Gastrocnemius medialis (tissue), 4 donors: ENCODE measurements at places on chromosomes 12 and 14.
A peak's percentile ranks its signal among the peaks of the same experiment; 100 is the strongest.

DNA sequence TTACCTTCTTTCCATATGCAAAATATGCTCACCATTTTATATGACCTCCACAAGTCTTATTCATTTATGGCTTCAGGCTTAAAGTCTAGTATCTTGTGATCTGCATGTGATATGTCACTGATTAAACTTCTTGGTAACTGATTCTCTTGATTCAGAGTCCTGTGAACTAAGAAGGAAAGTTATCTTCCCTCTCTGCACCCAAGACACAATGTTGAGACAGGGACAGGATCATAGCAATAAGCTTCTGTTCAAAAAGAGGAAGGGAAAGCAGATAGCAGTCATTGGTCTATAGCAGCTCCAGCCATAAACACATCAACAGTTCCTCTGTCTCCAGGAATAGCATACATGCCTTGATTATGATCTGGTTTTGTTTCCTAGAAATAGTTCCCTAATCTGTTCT is 103.1 kb downstream of the UNC79 start:
- H3K27ac ChIP-seq: no peak overlapping the region
- no peaks in the 10 kb centered on the region for H3K36me3 ChIP-seq
- no peak for DNase-seq
- no peaks in the 10 kb centered on the region for H3K27me3 ChIP-seq
- H3K4me3 ChIP-seq: no peak overlapping the region
- H3K4me1 ChIP-seq: no peaks in the 10 kb centered on the region

DNA sequence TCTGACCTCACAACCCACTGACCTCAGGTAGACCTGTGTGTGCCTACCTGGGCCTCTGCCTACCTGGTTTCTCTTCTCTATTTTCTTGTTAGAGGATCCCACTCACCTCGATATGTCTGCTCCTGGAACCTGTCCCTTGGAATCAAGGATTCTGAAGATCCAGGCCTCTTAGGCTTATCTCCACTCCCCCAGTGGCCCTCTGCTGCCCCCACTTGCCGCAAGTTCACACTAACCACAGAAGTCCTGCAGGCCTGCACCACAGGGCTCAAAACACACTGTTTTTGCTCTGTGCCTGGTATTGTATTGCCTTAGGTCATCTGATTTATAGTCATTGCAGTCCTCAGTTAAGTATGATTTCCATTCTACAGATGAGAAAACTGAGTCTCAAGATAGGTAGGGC is 15.3 kb upstream of the NRXN3 start:
- H3K4me3 ChIP-seq: no peak overlapping the region
- H3K27me3 ChIP-seq: no peaks in the 10 kb centered on the region
- no peaks in the 10 kb centered on the region for H3K36me3 ChIP-seq

DNA sequence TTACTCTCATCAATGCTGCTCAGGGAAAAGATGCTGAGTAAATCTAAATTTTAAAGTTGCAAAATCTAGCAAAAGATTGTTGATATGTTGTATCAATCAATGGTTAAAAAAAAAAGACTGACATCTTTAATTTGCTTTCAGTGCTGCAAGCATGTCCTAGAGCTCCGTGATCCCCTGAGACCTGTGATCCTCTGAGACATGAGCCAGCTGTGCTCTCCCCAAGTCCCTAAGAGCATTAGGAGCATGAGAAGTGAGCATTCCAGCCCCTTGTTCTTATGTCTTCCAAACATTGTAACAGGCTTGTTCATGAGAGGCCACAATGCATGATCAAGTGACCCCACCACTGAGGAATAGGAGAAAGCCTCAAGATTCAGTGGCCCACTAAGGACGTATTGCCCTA is 116.6 kb downstream of the DAD1 start:
- H3K4me3 ChIP-seq: no peak overlapping the region
- H3K4me1 ChIP-seq: no peaks in the 10 kb centered on the region
- no peaks in the 10 kb centered on the region for H3K36me3 ChIP-seq
- no peaks in the 10 kb centered on the region for H3K27me3 ChIP-seq

DNA sequence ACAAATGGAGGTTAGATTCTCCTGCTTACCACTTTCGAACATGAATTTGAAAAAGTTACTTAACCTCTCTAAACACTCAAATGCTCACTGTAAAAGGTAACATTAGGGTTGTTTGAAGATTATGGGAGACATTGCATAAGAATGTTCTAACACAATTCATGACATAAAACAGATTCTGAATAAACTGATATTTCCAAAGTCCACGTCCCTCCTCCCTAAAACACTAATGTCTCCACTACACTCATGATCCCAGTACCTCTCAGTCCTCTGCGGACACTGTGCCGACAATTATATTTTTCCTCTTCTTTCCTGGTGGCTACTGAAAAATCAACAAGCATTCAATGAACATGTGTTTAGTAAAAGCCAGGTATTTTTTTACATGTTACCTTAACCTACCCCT is 18.8 kb upstream of the IAPP start:
- DNase-seq: no peak
- H3K27me3 ChIP-seq: no peaks in the 10 kb centered on the region
- no peak overlapping the region for H3K27ac ChIP-seq
- H3K36me3 ChIP-seq: no peaks in the 10 kb centered on the region
- no peak overlapping the region for H3K4me3 ChIP-seq

DNA sequence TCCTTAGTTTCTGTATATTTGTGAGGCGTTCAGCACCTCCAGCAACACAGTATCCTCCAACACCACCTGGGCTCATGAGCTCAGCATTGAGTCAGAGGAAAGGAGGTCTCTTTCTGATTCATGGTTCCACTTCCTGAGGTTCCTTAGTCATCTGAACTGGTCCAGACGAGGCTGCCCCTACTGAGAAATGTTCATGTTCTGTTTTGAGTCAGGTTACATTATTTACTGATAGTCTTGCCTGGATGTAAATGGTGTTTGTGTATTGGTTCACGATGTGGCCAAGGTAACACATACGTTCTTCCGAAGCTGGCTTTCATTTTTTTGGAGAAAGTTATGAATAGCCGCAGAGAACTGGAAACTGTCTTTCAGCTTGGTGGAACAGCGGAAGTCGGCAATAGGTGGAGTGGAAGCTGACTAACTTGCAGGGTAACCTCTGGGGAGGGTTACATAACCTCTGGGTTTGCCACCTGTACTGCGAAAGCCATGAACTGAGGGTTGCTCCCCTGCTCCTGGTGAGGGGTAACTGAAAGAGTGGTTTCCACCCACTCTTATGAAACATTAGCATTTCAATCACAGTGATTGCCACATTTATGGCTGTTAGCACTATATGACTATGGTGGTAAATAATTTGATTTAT is 42.2 kb upstream of the MANSC4 start:
- H3K27me3 ChIP-seq: no peaks in the 10 kb centered on the region
- H3K27ac ChIP-seq: no peak overlapping the region
- DNase-seq: no peak

DNA sequence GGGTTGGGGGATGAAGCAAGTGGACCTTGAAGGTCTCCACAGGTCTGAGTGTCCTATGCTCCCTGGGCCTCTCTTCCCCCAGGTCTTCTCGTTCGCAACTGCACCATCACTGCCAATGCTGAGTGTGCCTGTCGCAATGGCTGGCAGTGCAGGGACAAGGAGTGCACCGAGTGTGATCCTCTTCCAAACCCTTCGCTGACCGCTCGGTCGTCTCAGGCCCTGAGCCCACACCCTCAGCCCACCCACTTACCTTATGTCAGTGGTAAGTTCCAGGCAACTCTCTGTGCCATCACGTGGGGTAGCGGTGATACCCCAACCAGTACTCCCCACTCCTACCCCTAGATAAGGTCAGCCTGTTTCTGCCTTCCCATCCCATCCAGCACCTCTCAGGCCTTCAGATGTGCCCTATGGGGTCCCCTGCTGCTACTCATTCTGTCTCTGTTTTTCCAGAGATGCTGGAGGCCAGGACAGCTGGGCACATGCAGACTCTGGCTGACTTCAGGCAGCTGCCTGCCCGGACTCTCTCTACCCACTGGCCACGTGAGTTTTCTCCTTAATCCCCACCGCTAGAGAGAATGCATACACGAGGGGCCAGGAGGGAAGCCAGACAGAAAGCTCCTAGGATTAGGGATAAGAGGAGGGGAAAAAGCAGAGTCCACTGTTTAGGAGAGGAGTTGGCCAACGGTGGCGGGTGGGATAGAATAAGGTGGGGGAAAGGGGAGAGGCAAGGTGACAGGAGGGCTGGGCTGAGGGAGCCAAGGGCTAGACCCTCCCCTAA is 1.6 kb upstream of the TAPBPL start:
- no peak for DNase-seq
- H3K36me3 ChIP-seq: no peaks in the 10 kb centered on the region
- peak overlapping the region; percentile 99 for H3K27ac ChIP-seq
- no peaks in the 10 kb centered on the region for H3K27me3 ChIP-seq

DNA sequence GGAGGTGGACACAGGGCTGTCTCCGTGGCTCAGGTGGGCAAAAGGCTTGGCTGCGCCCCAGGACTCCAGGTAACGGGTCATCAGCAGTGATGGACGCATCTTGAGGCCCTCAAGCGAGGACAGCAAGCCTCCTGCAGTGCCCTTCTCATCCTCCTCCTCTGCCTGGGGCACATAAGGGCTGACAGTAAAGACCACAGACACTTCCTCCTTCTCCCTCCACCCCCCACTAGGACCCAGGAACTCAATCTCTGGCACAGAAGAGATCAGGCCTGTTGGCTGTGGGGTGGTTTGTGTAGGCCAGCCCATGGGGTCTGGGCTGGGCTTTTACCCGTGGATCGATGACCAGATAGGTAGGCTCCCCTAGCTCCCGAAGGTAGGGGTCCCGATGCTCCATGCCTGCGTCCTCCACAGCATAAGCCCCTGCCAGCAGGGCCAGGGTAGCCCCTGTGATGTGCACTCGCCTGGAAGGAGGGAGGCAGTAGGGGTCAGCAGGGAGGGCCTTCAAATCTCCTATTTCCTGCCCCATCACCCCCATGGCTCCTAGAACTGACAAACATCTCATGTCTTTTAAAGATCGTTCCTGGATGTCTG is 5.7 kb downstream of the ADCY4 start:
- peaks cover 9% of the 10 kb centered on the region for H3K4me1 ChIP-seq
- no peaks in the 10 kb centered on the region for H3K36me3 ChIP-seq
- DNase-seq: no peak
- no peak overlapping the region for H3K4me3 ChIP-seq
- H3K27ac ChIP-seq: no peak overlapping the region

GRCh38 chr12:4496145-4496838 is 42.4 kb upstream of the RAD51AP1 start:
- H3K4me3 ChIP-seq: no peak overlapping the region
- no peaks in the 10 kb centered on the region for H3K4me1 ChIP-seq
- H3K27me3 ChIP-seq: no peaks in the 10 kb centered on the region
- peaks cover 17% of the 10 kb centered on the region for H3K36me3 ChIP-seq
- no peak overlapping the region for H3K27ac ChIP-seq

DNA sequence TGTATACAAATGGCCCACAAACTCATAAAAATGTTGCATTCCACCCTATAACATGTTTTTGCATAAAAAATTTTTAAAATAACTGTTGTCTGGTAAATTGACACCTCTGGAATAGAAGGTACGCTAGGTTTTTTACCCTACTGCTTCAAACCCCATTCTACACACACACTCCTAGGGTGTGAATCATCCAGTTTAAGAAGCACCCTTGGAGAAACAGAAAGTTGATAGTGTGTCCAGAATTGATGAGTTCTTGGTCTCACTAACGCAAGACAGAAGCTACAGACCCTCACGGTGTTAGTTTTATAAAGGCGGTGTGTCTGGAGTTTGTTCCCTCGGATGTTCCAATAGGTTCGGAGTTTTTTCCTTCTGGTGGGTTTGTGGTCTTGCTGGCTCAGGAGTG is 158.5 kb downstream of the KLRB1 start:
- no peaks in the 10 kb centered on the region for H3K27me3 ChIP-seq
- H3K27ac ChIP-seq: no peak overlapping the region
- H3K36me3 ChIP-seq: no peaks in the 10 kb centered on the region
- no peak overlapping the region for H3K4me3 ChIP-seq
- DNase-seq: no peak
- no peaks in the 10 kb centered on the region for H3K4me1 ChIP-seq

GRCh38 chr12:48388938-48389337 is 38.2 kb upstream of the ZNF641 start:
- peaks cover 6% of the 10 kb centered on the region for H3K4me1 ChIP-seq
- no peaks in the 10 kb centered on the region for H3K27me3 ChIP-seq
- no peak overlapping the region for H3K4me3 ChIP-seq
- no peak for DNase-seq

DNA sequence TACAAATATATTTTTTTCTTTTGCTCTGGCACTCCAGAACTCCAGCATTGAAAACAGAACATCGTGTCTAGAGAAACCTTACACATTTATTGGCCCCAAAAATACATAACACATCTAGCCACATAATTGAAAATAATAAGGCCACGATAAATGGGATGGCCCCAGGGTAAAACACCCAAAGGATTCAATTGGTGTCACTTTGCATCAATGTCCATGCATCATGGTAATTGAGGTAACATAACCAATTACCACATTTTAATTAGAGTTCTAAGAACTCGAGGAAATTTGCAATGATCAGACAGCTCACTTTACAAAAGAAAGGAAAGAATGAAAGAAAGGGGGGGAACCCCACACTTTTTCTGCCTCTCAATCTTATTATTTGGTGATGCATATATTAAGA is 151.8 kb upstream of the NPAS3 start:
- no peaks in the 10 kb centered on the region for H3K36me3 ChIP-seq
- DNase-seq: no peak
- H3K4me3 ChIP-seq: no peak overlapping the region
- H3K27ac ChIP-seq: no peak overlapping the region

DNA sequence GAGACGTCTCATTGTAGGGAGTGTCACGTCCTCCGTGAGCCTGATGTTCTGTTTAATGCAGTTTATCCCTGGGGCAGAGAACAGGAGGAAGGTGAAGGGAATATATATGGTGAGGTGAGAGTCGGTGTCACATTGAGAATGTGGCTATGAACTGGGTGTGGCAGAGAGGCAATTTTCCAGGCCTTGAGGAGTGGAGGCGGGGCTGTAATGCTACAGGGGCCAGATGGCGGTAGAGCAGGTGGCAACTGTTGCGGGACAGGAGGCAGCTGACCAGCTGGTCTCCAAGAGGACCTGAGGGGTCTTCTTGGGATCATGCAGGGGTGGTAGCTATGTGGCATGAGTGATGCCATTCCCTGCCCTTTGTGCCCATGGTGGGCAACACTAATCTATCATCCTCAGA is 59.6 kb downstream of the CACNA1C start:
- H3K36me3 ChIP-seq: no peaks in the 10 kb centered on the region
- no peaks in the 10 kb centered on the region for H3K27me3 ChIP-seq
- DNase-seq: no peak

DNA sequence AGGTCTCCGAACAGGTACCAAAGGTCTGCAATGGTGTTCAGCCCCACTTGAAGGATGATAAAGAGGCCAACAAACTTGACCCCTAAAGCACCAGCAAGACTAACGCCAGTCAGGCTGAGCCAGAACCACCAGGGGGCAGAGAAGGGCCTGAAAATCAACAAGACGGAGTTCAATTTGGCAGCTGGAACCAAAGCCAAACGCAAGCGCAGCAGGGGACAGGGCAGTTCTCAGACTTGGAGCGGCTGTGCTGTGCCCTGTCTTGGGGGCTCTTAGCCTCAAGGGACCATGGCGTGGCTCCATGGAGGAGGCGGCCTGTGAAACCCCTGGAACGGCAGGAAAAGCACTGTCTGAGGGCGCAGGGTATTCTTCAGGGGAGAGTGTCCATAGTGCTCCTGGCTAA is 19.6 kb downstream of the POMT2 start:
- H3K4me3 ChIP-seq: peak overlapping the region; percentile 13
- DNase-seq: peak; percentile 87
- H3K27ac ChIP-seq: peak overlapping the region; percentile 95
- peaks cover 46% of the 10 kb centered on the region for H3K4me1 ChIP-seq
- H3K27me3 ChIP-seq: no peaks in the 10 kb centered on the region
- peaks cover 34% of the 10 kb centered on the region for H3K36me3 ChIP-seq
